Stimulated activated CD8-positive, alpha-beta memory T cell treated with anti-CD3 and anti-CD28 coated beads, Interleukin-7, amount 100 ng/mL, for 4 hours (primary cell): ENCODE measurements at places on chromosomes 3 and 15.

GRCh38 chr3:33428734-33429133, 11.5 kb downstream of the UBP1 start:
- no peak for DNase-seq

GRCh38 chr3:52289747-52290595, 2.3 kb downstream of the GLYCTK start:
- DNase-seq, result no peak

GRCh38 chr3:132660811-132661070, 612 bp downstream of the UBA5 start:
- DNase-seq, result no peak

DNA sequence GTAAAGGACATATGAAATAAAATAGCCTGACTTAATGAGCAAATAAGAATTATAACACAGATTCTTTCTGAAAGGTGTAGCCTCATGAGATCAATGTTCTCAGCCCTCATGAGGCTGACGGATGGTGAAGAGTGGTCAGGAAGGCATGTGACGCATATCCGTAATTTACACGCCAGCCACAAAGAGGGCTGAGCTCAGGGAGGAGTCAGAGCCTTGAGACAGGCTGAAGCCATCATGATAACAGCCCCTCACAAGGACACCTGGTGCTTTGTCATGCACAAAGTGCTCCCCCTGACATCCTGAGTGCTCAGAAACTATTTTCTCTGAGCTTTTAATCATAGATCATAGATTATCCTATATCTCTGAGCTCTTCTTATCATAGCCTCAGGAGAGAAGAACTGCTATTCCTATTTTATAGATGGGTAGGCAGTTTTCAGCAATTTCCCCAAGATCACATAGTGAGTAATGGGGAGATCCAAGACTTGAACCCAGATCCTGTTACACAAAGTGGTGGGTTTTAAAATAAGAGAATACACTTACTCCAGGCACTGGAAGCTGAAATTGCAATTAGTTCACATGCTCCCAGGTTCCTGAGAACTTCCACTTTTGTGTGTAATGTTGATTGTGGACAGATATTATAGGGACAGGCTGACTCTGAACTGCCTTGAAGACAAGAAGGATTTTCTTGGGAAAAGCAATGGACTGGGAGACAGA, 267.1 kb downstream of the RPLP1 start:
- DNase-seq, result peak; percentile 62

GRCh38 chr3:77081240-77081661, 41.4 kb downstream of the ROBO2 start:
- no peak for DNase-seq

- DNase-seq, result no peak
Observed at GRCh38 chr15:100681335-100681746, 79.0 kb downstream of the ASB7 start.

GRCh38 chr3:30845606-30846005, 48.9 kb downstream of the GADL1 start:
- DNase-seq, result no peak

- DNase-seq, result no peak
Observed at GRCh38 chr15:91133511-91133910, 33.5 kb downstream of the SV2B start.

DNA sequence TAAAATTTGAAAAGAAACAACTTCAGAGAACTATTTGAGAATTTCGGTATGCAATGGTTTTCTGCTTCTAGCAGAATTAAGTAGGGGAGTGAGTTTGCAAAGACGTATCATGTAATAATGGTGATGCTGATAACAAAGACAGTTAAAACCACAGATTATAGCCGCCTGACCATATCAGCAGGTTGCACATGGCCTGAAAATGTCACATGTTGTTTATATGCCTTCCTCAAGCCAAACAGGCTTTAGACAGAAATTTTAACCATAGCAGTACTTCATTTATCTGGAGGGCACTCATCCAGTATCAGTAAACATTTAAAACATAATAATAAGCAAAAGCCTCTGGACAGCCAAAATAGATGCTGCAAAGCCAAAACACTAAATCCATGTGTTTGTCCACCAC, 131.7 kb downstream of the RYR3 start:
- no peak for DNase-seq

GRCh38 chr3:163450698-163451097, 1627.6 kb downstream of the SI start:
- no peak for DNase-seq

DNA sequence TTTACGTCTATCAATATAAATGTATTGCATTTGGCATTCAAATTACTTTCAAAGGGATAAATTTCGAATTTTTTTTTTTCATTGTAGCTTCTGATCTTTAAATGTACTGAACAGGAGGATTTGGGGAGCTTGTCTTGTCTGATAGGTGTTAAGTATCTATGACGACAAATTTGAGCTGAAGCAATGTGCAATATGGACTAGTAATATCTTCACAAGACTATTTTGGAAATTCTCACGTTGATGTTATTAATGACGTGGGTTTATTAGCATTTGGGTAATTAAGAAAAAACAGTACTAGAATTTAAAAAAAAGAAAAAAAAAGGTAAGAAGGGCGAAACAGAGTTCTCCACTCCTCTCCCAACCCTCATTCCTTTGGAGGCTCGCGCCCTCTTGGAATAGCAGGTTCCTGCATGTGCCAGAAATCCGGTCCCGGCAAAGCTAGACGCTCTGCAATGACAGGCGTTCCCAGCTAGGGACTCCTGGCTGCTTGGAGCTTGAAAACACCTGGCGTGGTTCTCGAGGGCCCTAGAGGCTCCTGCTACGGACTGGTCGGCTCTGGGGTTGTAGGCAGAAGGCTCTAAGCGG, 648 bp upstream of the P2RY1 start:
- no peak for DNase-seq
